ENCODE measurements at places on chromosomes 6 and 20.

- no peak for DNase-seq
Measured at GRCh38 chr6:36805917-36806316, 33.3 kb downstream of the CPNE5 start.

DNA sequence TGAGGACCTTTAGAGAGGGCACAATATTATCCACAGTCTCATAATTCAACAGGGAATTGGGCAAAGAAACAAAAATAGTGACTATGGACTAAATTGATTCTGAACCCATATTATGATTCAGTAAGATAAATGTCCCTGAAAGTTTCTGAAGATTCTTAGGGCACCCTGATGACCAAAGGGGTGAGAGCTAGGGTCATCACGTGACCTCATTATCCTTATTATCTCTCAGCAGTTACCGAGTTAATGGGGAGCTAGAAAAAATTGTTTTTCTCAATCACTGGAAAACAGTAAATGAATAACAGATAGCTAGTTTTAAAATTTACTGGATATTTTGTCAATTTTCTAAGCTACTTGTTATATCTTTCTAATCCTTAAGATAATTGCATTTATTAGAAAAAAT, 639.5 kb downstream of the PRKN start:
- DNase-seq, result no peak

GRCh38 chr6:169141671-169142537, 111.7 kb downstream of the THBS2 start:
- no peak for DNase-seq

DNA sequence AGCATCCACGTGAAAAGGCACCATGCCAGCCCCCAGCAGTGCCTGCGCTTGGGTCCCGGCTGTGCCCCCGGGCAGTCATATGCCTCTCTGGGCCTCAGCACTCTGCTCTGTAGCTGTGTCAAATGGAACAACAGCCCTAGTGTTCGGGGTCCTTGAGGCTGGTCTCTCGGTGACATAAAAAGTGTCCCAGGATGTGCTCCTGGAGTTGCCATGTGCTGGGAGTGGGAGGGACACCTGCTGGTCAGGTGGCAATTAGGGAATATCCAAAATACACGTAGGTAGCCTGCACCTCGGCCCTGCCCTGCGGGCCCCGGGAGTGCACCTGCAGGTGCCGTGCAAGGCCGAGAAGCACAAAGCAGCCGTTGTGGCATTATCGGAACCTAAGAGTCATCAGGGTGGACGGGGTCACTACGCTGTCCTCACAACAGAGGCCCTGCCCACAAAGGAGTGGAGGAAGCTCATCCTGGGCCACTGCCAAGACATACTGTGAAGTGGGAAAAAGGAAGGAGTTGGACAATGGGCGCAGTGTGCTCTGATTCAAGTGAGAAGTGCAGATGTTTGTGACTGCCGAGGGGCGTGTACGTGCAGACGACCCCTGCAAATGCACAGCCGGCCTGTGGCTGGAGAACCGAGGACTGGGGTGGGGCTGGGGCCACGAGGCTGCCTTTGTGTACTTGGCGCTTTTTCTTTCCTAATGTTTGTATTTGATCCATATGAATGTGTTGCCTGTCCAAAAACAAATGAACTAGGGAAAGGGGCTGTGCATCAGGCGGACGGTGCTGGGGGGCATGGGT, 24.6 kb downstream of the SLCO4A1 start:
- peak; percentile 29 for DNase-seq

DNA sequence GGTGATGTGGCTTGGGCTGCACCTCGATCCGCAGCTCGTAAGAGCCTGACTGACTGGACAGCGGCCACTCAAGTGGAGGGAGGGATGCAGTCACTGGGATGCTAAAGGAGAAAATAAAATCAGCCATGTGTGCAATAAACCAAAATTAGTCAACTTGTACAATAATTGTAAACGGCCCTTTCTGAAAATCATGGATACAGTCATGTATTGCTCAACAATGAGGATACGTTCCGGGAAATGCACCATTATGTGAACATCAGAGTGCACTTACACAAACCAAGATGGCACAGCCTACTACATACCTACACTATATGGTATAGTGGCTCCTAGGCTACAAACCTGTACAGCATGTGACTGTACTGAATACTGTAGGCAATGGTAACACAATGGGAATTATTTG, 25.7 kb downstream of the NFATC2 start:
- DNase-seq, result no peak

GRCh38 chr6:109834595-109835437, 143.3 kb upstream of the GPR6 start:
- DNase-seq, result no peak

DNA sequence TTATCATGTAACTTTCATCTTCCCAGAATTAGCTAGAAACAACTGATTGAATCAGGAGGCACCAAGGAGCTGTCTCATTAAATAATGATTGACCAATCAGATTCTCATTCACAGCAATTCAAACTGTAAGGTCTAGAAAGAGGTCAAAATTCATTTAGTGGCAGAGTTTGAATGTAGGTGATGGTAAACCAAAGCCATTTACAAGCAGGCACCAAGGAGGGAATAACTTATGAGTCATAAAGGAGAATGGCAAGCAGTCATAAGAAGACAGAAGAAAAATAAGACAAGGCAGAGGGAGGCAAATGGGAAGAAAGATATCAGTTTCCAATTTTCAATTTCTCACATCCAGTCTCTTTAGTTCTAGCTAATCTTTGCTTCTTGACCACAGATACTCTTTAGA, 52.9 kb upstream of the DEFB112 start:
- DNase-seq, result no peak

DNA sequence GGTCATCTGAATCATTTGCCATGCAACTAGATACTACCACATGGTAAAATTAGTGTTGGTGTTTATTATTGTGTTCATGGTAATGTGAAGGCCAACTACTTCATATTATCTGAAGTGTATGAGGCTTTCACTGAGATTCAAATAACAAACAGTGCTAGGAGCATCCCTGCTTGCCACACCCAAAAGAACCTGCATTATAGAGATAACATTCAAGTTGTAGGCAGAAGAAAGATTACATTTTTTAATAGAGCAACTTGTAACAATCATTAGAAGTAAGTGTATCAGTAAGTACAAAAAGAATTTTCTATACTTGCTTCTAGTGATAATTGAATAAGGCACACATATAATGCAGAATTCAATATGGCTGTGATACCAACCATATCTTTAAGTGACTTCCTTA, 49.8 kb downstream of the BCKDHB start:
- no peak for DNase-seq

- no peak for DNase-seq
Measured at GRCh38 chr6:42783177-42783875, 1.5 kb downstream of the BICRAL start.

DNA sequence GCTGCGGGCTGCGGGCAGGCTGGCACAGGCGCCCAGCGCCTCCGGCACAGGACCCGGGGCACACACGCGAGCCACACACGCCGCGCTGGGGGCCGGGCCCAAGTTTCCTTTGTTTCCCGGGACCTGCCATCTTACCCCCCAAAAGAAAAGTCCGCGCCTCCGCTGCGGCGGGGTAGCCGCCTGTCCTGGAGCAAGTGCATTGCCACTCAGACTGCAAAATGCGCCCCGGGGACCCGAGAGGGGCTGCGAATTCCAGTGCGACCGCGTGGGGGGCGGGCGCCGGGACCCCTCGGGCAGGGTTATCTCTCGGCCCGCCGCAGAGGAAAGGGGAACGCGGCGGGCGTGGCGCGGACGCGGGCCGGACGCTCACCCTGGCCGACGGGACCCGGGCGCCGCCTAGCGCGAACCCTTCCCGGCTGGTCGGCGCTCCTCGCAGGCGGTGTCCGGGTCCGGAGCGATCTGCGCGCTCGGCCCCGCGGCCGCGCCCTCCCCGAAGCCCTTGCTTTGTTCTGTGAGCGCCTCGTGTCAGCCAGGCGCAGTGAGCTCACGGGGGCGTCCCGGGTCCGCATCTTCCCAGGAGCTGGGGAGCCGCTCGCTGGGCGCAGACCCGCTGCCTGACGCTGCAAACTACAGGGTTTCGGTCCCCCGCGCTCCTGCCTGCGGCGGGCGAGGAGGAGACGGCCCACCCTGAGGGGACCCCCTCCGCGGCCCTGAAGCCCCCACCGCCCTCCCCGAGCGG, 639 bp upstream of the CD24 start:
- no peak for DNase-seq

GRCh38 chr6:22670605-22671004, 101.2 kb downstream of the HDGFL1 start:
- no peak for DNase-seq

- DNase-seq, result no peak
Measured at GRCh38 chr20:3277686-3278465, 38.9 kb upstream of the SLC4A11 start.

- no peak for DNase-seq
Measured at GRCh38 chr20:61659246-61659993, 406.3 kb downstream of the TAF4 start.

GRCh38 chr20:20360464-20360863, 7.4 kb upstream of the INSM1 start:
- DNase-seq, result no peak

- peak; percentile 14 for DNase-seq
Measured at GRCh38 chr6:146339716-146340115, 203.9 kb upstream of the RAB32 start.

DNA sequence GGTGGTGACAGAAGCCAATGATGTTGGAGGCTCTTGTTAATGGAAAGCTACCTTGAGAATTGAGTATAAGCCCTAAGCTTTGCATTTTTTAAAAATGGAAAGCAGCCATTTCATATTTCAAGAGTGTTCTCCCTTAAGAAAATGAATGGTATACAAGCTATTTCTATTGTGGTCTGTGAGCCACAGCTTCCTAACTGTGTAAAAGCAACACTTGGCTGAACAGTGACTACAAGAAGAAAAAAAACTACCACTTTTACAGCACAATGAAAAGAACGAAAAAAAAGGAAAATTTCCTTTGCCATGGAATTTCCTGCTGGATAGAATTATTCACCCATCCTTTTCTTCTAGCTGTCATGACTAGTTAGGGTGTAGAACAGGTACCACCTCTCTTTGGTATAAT, 397.1 kb upstream of the BTBD3 start:
- no peak for DNase-seq

DNA sequence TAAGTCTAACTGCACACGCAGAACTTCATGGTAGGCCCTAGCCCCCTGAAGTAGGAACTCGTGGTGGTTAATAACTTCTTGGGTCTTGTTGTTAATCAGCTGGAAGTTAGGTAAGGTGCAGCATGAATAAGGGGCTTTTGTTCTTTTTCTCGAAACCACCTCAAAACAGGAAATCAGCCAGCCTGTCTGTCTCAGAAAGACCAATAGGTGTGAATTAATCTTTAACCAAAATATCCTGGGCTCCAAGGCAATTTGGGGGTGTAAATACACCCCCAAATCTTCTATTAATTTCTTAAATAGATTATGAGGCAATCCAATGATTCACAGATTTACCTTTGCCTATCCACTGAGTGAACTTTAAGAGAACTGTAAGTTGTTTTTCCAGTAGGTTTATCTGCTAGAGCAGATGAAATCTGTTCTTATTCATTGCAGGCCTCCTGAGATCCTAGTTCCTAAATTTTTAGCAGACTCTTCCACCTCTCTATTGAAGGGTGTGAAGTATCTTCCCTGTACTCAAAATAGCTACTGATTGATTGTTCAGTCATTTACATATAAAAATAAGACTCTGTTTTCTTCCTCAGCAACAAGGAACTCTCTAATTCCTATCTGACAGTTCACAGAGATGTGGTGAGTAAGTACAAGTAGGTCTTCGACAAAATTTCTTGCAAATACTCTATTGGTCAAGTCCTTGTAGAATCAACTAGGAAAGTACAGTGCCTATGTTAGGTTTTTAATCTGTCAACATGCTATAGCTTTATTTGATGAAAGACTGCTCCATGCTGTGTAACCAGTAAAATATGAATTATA, 427.1 kb upstream of the NOX3 start:
- no peak for DNase-seq

- DNase-seq, result no peak
Measured at GRCh38 chr20:36784900-36785299, 11.3 kb upstream of the DSN1 start.

DNA sequence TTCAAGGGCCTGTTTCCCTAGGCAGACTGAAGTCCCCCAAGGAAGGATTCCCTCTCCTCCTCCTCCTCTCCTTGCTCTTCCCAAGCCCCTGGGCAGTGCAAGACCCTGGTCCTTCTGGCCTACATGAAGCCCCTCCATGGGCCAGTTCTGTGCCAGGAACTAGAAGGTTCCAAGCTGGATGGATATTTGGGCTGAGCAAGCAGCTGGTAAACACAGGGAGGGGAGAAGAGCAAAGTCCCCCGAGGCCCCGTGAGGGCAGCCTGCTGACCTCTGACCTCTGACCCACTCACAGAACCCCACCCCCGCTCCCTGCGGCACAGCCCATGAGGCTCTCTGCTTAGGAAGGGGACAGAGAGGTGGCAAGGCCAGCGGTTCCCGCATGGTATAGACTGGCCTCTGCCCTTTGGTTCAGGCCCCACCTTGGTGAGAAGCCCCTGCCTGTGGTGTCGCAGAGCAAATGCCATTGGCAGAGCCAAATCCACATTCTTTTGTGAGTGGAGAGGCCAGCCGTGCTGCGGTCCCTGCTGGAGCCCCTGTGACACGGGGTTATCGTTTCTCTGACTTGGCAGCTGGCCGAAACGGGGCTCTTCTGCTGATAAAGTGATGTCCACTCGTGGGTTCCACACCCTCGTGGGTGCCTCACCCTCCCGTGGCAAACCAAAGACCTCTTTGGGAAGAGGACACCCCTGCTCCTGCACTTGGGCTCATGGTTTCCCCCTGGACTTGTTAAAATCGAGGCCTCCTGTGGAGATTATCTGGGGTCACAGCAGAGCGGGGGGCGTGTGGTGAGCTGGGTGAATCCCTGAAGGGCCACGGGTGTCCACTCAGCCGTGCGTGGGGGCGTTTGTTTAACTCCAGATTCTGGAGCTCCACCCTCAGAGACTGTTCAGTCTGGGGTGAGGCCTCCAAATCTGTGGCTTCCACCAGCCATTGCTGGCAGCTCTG, 2.1 kb upstream of the CHRNA4 start:
- DNase-seq, result no peak

Data from epithelial cell of prostate (primary cell).